AG09309 (cell line): ENCODE measurements at places on chromosomes 6 and 20.

DNA sequence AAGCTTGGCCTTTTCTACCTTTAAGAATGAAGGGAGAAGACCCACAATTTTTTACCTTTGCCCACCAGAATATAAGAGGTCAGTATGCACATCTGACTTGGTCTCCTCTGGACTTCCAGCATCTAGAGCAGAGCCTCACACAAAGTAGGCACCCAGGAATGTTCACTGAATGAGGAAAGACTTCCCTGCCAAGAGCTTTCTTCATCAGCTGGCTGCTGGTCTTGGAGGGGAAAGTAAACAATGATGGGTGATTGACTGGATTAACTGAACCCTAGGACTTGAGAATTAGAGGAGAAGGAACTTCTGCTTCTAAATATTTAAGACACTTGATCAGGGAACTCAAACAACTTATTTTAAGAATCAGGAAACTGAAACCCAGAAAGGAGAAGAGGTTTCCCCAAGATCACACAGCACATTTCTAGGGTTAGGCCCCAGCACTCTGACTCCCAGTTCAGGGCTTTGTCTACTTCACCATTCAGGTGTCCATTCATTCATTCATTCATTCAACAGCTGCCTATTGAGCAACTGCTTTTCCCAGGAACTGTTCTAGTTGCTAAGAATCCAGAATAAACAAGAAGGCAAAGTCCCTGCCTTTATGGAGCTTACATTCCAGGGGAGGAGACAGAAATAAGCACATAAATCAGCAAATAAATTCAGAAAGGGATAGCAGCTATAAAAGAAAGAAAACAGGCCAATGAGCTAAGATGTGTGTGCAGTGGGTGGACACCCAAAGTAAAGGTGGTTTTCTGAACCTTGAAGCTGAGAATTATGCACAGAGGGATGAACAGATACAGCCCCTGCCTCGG, 216.9 kb upstream of the LRFN2 start:
- no peak for DNase-seq

DNA sequence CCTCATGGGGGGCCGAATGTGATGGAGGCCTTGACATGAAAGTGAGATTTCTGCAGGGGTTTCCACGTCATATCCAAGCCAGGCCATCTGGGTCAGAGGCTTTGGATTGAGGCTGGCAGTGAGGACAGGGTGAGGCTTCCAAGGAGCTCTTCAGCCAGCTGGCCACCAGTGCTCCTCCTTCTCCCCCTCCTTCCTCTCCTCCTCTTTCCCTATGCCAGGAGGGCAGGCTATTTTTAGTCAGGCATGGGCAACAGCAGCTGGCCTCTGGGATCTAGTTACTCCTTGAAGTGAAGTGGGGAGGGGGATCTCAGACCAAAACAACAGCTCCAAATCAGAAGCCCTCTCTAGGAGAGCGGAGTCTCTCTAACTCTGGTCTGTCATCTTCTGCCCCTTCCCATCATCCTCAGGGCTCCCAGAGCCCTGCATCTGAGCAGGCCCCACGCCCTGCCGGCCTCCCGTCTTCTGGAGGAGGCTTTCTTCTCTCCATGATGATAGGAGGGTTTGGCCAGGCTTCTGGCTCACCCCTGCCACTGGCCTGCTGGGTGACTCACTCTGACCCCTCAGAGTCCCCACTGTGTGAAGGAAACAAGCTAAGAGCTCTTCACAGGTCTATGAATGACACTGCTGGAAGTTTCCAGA, 612 bp downstream of the TNNC2 start:
- no peak for DNase-seq

DNA sequence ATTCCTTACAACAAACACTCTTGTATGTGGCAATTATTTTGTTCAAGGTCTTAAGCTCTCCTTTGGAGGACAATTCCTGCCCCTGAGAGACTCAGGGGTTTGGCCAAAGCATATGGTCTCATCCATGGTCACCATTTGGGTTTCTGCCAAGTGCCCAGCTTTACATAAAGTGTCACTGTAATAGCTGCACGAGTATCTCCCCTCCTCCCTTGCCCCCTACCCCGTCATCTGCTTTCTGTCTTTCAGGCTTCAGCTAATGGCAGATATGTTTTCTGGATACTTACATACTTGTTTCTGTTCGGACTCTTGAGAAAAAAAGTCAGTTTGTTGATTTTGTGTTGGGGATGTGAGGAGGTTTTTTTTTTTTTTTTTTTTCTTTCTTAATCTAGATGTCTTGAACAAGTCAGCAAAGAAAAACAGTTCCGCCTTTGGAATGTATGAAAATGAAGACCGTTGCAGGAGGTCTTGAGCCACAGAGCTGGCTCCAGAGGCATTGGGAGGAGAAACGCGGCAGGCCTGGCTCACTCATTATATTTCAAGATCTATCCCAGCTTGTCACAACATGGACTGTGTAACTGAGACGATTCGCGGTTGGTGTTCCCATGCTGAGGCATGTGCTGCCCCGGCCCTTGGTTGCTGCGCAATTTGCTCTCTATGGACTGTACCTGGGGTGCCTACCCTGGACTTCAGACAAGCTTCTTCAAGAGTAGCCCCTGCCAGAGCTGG, 32.6 kb upstream of the STX16 start:
- DNase-seq, result peak; percentile 59

- DNase-seq, result no peak
Measured at GRCh38 chr6:96994660-96995059, 70.1 kb downstream of the KLHL32 start.

DNA sequence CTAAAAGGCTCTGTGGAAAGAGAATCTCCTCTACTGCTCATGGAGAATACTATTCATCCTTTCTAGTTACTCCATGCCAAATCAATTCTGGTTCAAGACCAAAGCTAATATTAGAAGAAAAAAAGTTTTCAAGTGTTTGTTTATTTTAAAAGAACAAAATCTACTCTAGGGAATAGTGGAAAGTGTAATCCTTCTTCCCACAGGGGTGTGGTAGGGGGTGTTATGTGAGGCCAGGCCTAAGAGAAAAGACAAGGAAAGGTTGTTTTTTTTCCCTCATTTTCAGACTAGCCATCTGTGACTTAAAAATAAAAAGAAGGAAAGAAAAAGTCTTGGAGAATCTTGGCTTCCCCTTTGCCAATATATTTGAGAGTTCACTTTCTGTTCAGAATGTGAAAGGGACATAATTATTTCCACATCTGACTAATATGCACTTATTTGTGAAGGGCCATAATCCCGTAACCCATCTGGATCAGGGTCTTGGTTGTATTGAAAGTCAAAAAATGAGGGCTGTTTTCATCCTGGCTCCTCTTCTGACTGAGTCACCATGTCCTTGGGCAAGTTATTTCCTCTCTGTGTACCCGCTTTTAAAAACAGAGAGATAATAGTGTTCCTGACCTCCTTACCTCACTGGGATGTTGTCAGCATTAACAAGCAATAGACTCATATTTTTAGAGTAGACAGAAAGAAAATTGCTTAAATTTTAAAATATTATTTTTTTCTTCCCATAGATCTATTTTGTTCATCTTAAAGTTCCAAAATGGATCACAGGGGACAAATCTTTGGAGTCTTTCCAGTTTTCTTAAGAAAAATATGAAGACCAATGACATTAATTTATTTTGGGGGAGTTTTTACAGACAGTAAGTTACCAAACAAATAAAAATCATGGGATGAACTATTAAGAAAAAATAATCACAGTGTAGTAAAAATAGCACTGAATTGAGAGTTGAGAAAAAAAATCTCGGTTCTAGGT, 233.7 kb downstream of the IBTK start:
- DNase-seq, result no peak

DNA sequence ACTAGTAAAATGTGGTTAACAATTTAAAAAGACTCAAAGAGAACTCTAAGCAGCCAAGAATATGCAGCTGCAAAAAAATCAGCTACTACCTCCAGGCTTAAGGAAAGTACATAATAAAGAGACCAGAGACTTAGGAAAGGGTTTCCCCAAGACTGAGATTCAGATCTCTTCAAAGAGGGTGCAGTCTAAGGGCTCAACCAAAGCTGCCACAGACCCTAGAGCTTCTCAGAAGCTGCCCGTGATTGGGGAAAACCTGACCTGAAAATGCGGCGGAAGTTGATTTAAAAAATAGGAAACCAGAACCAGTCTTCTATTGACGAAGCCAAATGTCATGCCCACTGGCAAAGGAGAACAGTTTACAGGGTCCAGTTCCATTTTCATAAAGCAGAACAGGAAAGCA, 516.8 kb upstream of the MARCKS start:
- DNase-seq, result no peak

- no peak for DNase-seq
Measured at GRCh38 chr6:153043719-153044118, 41.2 kb upstream of the MTRF1L start.

GRCh38 chr20:20276811-20277530, 90.9 kb upstream of the INSM1 start:
- no peak for DNase-seq

DNA sequence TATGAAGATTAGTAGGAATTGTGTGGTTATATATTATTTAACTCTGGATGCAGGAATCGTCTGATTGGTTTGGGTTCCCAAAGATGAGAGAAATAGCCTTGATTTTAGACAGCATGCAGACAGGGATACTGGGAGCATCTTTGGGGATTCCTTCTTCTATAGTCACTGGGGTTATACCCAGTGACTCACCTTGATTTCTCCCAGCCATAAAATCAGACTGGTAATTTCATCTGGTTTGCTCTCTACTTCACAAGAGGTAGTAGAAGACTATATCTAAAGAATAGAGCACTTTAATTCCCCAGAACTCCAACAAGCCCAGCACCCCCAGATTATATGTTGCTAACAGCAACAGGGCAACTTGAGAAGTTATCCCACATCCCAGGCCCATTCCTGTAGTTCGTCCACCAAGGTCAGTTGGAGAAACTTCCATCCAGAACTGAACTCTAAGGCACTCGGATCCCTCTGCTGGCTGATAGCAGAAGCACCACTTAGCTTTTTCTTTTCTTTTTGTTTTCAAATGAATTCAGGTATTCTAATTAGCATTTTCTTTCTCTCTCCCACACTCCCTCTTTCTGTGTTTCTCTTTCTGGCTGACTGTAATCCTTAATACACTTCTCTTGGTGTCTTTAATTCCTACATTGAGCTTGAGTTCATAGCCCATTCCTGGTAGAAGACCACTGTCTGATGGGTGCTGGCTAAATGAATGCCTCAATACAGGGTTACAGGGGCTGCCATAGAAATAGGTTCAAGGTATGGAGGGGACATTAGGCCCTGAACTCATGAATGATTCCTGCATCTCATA, 20.4 kb upstream of the EFHC1 start:
- DNase-seq, result no peak

DNA sequence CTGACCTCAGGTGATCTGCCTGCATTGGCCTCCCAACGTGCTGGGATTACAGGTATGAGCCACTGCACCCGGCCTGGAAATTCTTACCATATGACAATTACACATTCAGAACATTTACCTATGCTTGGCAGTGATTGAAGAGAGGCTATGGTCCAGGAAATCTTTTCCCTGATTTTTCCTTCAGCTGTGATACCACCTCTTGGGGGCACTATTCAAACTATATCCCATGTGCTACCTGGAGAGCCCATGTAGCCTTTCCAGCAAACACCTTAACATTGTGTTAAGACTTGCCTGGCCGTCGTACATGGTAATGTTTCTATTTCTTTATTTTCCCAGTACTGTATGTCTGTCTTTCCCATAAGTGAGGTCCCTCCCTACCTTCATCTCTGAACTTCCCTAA, 61.7 kb upstream of the C20orf144 start:
- no peak for DNase-seq

GRCh38 chr20:47638851-47639250, 137.2 kb downstream of the NCOA3 start:
- no peak for DNase-seq

- DNase-seq, result no peak
Measured at GRCh38 chr6:53494076-53494475, 50.8 kb downstream of the GCLC start.

- peak; percentile 66 for DNase-seq
Measured at GRCh38 chr6:132683543-132683942, 24.6 kb upstream of the TAAR1 start.

- DNase-seq, result no peak
Measured at GRCh38 chr20:57470212-57470522, 54.8 kb downstream of the CTCFL start.

GRCh38 chr6:134309227-134309626, 8.7 kb downstream of the SGK1 start:
- no peak for DNase-seq

- DNase-seq, result no peak
Measured at GRCh38 chr6:43912116-43912577, 142.1 kb downstream of the VEGFA start.

DNA sequence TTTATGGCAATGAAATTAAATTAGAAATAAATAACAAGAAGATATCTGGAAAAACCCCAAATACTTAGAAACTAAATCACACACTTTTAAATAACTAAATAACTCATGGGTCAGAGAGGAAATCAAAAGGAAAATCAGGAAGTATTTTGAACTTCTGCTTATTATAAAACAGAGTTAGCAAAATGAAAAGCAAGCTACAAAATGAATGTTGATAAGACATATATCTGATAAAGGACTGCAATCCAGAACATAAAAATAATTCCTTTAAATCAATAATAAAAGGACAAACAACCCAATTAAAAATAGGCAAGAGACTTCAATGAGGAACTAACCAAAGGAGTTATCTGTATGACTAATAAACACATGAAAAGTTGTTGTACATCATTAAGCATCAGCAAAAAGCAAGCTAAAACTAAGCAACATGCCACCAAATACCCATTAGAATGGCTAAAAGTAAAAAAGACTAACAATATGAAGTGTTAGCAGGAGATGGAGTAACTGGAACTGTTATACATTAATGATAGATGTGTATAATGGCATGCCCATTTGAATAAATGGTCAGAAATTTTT, 38.9 kb upstream of the STMND1 start:
- DNase-seq, result no peak

GRCh38 chr6:89555031-89555430, 83.5 kb downstream of the LYRM2 start:
- no peak for DNase-seq

- no peak for DNase-seq
Measured at GRCh38 chr6:6843777-6844176, 255.3 kb downstream of the LY86 start.

GRCh38 chr20:10922506-10922905, 248.7 kb upstream of the JAG1 start:
- DNase-seq, result no peak
